ENCODE measurements at places on chromosomes 5 and 9.

DNA sequence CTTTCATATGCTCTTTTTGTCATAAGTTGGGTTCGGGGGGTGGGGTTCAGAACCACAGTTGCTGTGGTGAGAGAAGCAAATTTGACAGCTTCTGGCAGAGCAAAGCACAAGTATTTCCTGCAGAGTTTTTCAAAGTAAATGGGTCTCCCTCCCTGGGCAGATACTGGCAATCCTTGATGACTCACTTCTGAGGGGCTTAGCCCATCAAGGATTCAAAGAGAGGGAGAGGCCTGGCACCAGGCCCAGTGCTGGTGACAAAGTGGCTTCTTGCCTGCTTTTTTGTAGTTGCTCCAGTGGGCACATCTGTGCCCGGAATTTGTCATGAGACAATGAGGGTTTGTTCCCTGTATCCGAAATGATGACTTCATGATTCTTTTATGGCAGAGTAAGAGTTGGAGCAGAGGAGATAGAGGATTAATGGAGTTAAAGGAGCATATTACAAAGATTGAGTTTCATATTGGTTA lies 46.6 kb upstream of the TNC start:
- peak; percentile 64 for DNase-seq

DNA sequence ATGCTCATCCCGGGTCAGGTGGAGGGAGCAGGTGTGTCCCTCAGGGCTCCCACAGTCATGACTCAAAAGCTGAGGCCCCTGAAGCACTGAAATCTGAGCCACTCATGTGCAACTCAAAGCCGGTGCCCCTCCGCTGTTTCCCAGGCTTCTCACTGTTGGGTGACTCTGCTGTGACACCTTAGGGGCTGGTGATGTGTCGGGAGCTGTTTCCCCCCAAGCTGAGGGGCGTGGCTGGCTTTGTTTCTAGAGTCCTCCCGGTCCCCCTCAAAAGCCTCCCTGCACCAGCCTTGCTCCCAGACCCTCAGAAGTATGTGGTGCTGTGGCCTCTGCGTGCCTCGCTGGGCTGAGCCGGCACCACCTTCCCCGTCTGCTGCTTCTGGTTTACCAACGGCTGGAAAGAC lies 39.7 kb downstream of the PLPP7 start:
- DNase-seq = no peak

DNA sequence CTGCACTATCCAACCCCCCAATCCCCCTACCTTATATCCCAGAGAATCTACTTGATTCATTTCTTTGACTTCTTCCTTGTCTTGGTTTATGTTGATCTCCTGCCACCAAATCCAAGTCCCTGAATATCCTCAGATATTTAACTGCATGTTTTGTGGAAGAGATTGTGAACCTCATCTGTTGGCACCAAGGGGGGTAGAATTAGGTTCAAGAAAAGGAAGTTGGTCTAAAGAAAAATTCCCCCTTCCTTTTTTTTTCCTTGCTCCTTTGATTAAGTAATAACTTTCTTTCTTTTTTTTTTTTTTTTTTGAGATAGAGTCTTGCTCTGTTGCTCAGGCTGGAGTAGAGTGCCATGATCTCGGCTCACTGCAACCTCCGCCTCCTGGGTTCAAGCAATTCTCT lies 526 bp upstream of the CD14 start:
- no peak for DNase-seq

GRCh38 chr9:99860266-99860665 lies 38.6 kb downstream of the NR4A3 start:
- no peak for DNase-seq

DNA sequence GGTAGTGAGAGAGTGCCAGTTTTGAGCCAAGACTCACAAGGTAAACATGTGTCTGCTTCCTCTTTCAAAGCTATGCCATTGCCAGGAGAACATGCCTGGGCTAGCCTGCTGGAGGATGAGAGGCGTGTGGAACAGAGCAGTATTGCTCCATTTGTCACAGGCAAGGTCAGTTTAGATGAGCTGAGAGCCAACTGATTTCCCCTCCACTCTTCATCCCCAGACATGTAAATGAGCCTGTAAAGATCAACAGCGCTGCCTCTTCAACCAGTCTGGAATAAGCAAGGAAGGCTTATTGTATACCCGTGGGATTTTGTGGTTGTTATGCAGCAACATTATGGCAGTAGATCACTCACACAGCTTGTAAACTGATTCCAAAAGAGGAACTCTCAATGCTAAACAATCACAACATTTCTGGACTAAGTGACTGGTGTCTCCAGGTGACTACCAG lies 8.2 kb upstream of the GDNF start:
- no peak for DNase-seq

Data from suprapubic skin (tissue), 4 donors.